ENCODE measurements at places on chromosomes 6 and 20.

DNA sequence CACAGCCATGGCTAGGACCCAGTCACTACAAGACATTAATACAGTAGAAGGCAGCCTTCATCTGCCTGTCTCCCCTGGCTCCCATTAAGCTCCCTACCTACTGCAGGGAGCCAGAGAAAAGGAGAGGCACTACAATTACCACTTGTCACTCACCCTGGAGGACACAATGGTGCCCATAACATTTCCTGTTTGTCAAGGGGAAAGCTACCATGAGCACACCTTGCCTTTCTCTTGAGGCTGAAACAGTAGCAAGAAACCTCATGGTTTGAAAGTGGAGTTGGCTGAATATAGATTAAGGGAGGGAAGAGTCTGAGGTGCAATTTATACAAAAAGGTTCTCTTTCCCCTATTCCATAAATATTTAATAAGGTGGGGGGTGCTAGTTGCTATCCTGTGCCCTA is 27.9 kb downstream of the STK38 start:
- DNase-seq = no peak

DNA sequence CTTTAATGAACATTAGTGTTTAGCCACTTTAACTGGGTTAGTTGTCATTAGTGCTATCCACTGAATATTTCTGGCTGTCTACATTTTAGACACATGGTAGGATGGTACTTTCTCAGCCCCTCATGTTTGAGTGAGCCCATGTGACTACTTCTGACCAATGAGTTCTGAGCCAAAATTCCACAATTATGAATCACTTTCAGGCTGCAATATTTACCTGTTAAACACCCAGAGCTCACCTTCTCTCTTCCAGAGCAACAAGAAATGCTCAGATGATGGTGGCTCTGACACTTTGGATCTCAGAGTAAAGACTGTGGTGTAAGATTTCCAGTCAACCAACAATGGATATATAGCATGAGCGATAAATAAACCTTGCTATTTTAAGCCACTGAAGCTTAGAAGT is 24.8 kb downstream of the SPACA1 start:
- no peak for DNase-seq

- no peak for DNase-seq
These were observed 346.5 kb downstream of the CD83 start for GRCh38 chr6:14464055-14464454.

DNA sequence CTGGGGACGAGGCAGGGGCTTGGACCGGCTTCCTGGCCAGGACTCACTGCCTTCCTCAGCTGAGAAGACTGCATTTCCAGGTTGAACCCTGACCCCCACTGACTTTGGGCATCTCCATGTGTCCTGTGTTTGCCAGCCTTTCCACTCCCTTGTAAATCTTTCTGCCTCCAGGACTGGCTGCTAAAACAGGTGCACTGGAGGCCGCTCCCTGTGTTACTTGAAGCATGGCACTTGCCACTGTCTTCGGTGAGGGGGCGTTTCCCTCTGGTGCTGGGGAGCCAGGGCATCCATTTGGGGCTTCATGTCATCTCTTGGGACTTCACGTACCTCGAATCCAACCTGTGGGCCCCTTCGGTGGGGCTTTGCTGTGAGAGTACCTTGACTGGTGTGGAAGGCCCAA is 6.7 kb upstream of the RBM38 start:
- DNase-seq = no peak

DNA sequence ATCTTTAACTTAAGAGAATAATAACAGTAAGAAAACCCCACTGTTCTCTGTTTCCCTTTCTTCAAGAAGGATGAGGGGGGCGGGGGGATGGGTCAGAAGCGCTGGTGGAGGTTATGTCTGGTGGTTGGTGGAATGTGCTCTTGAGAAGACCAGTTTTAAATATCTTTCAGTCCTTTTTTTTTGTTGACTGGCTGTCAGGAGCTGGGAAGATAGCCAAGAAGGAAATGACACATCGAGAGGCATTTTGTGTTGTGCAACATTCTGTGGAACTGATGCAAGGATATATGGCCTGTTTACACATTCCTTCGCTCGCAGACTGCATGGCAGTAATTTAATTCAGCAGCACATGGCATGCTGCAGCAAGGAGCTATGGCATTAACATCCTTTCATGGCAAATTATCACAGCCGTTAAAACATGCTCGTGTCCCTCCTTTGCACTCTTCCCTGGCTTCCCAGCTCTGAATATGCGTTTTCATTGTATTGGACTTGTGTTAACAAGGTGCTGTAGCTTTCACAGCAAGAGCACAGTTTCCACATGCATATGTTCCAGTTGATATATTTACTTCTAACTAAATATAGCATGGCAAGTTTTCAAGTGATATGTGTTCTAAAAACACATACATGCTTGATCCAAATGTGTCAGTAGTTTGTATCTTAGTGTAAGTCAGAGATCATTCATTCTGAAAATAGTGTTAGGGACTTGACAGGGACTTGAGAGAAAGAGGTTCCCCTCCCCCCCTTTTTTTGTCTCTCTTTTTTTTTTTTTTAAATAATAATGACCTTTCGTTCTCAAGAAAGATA is 68.2 kb upstream of the SUPT3H start:
- no peak for DNase-seq

- no peak for DNase-seq
These were observed 13.3 kb upstream of the ENPP5 start for GRCh38 chr6:46184114-46184513.

DNA sequence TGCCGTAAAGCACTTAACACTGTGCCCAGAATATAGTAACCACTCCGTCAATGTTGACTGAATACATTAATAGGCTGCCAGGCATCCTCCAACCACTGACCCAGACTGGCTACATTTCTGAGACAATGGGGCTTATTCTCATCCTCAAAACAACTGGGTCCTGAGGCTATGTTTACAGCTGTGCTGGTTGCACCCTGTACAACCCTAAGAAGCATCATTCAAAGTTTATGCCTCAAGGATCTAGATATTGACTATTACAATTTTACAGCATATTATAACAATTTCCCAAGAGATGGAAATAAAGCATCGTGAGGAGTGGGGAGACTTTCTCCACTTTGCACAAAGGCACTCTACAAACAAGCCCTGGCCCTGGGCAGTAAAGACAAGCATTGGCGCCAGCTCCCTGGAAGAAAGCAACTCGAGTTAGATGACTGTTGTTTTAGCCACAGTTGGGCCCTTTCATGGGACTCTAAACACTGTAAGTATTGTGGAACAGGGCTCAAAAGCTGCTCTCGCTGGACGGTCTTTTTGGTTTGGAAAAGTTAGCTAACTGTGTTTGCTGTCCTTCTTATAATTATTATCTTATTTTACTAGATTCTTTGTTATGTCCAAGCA is 30.2 kb downstream of the MYLIP start:
- DNase-seq = no peak

- no peak for DNase-seq
These were observed 226.2 kb downstream of the ERMARD start for GRCh38 chr6:169977434-169978265.

GRCh38 chr6:118940770-118941169 is 5.8 kb upstream of the MCM9 start:
- no peak for DNase-seq

GRCh38 chr6:159172091-159172491 is 2.9 kb downstream of the FNDC1 start:
- DNase-seq = no peak

DNA sequence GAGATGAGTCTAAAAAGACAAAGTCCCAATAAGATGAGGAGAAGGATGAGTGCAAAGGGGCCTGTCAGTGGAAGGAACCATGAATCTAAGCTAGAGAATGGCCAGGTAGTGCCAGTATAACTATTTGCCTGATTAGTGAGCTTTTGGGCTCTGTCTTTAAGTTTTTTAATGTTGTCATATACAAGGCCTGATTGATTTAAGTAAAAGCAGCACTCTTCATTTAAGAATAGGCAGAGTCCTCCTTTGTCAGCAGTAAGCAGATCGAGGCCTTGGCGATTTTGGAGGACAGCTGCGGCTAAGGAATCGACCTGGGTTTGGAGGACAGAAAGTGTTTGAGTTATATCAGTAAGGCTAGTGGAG is 753.4 kb upstream of the ADGRB3 start:
- no peak for DNase-seq

- no peak for DNase-seq
These were observed 166.1 kb downstream of the TMEM242 start for GRCh38 chr6:157157258-157157657.

DNA sequence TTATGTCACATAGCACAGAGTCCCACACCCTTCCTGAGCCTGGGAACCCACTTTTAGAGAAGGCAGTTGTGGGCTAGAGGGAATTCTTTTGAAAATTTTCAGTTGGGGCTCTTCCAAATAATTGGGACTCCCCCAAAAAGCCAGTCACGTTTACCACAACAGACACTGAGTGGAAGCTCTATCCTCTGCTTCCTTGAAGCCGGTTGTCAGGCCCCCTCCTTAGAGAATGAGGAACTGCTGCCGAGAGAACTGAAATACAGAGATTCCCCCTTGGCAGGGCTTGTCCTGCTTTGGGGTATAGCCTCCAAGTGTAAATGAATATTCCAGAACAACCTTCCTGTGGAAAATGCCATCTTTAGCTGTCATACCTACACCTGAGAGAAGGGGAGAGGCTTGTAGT is 2.7 kb upstream of the JAG1 start:
- DNase-seq = no peak

DNA sequence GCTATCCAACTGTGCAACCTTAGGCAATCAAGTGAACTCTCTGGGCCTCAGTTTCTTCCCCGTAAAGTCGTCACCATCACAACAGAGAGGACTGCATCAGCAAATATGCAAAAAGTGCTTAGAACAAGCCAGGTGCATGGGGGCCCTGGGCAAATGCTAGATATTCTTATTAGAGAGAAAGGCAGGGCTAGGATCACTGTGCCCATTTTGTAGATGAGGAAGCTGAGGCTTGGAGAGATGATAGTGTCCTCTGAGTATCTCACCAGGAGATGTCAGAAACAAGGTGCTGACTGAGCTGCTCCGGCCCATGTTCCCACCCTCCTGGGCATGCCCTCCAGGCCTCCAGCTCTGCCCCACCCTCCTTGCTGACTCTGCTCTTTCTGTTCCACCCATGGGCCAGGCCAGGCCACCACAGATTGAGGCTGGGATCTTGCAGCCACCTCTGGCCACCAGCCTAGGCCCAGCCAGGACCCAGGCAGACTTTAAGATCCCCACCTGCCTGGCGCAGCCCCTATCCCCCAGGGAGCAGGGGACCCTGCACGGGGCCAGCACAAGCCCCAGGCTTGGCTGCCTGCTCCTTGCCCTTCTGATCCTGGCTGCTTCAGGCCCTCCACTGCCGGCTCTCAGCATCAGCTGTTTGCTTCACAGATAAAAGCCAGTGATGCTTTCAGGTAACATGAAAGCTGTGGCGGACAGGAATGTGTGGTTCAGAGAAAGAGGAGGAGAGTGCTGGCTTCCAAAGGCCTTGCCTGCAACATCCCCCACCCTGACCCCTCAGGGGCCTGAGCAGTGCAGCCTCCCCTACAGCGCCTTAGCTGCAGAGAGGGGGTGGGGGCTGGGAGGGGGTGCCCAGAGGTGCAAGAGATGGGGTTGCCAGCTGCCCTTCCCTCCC is 47.6 kb downstream of the GRM4 start:
- DNase-seq = no peak

All from omental fat pad (tissue), 4 donors.